OCI-M1 (cell line): ENCODE measurements at places on chromosomes 4 and X.

- DNase-seq: peak; percentile 75
Observed at GRCh38 chrX:109733613-109734083, 591 bp upstream of the ACSL4 start.

DNA sequence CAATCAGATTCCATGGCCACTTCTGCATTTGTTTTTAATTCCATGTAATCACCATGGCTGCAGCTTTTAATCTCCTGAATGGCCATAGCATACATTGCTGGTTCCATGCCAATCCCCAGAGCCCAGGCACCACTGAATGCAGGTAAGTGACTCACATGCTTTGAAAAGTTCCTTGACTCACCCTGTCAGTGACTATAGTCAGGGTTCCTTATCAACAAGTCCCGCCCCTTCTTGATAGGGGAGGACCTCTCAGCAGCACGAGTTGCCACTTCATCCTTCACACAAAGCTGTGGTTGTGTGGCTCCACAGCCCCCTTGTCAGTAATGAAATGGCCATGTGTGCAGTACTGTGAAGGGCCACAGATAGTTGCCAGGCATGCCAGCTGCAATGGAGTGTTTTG lies 516.6 kb downstream of the PPARGC1A start:
- peak; percentile 76 for DNase-seq

DNA sequence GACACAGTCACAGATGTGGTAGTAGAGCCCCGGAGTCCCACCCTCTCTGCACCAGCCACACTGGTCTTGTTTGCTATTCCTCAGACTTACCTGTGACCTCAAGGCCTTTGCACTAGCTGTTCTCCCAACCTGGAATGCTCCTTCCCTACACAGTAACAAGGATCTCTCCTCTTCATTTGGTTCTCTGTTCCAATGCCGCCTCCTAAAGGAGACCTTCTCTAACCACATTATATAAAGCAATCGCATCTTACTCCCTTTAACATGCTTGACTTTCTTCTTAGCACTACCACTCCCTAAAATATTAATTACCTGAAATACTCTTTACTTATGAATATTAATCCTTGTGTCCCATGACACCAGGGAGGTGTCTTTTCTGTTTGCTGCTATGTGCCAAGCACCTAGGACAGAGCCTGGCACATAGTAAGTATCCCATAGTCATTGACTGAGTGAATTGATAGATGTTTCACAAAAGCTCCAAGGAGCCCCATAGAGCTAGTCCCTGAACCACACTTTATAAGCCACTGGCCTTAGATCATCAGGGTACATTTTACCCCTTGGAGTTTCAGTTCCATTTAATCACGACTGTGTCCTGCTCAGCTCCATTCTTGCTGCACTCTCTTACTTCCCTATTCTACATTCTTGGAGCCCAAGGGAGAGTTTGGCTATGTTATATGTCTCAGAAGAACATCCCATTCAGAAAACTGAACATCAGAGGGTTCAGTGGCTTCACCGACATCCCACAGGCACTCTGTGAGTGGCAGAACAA lies 312.7 kb downstream of the RAB28 start:
- DNase-seq: no peak

DNA sequence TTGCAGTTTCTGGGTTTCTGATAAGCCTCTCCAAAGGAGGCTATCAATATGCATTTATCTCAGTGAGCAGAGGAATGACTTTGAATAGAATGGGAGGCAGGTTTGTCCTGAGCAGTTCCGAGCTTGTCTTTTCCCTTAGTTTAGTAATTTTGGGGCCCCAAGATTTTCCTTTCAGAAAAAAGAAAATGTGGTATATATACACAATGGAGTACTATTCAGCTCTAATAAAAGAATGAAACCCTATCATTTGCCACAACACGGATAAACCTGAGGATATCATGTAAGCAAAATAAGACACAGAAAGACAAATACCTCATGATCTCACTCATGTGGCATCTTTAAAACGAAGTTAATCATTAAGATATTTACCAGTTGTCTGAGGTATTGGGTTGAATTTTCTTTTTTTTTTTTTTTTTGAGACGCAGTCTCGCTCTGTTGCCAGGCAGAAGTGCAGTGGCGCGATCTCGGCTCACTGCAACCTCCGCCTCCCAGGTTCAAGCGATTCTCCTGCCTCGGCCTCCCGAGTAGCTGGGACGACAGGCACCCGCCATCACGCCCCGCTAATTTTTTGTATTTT lies 540 bp downstream of the ZNF721 start:
- peak; percentile 19 for DNase-seq

DNA sequence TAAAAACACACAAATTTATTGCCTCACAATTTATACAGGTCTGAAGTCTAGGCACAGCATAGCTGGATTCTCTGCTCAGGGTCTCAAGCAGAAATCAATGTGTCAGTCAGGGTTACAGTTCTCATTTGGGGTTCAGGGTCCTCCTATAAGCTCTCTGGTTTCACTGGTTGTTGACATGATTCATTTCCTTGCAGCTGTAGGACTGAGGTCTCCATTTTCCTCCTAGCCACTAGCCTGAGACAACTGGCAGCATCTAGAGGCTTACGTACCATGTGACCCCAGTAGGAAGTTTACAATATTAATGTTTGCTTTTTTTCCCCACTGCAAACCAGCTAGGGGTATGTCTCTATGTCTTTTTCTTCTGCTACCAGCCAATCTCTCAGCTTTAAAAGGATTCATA lies 102.5 kb downstream of the CPEB2 start:
- no peak for DNase-seq

- DNase-seq: no peak
Observed at GRCh38 chr4:176436293-176436973, 116.7 kb downstream of the SPCS3 start.

DNA sequence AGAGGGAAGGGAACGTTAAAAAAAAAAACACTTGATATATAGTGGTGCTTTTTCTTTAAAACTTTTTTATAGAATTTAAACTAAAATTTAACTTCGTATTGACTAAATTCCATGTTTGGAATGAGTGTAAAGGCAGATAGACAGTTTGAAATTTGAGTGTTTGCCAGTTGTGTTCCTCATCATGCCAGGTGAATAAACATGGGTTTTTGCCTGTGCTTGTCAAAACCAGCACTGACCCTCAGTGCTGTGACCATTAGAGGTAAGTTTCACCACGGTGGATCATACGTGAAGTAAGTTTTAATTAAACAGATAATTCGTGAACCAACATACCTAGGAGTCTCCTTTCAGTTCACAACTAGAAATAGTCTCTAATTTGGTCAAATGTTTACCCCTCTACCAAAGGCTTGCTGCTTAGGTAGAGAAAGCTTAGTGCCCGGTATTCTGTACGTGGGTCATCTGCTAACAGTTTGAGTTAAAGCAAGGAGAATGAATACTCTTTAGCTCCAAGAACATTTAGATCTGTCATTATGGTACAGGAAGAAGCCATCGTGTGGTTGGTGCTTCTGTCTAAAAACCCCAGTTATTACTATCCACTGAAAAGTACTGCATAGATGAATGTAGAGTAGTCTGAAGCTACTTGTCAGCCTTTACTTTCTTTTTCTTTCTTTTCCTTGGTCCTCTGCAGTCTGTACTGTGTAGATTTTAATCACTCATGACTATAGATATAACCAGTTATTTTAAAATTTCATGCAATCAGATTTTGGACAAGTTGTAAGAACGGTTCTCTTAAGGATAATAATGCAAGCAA lies 32.7 kb downstream of the KIAA0232 start:
- no peak for DNase-seq

GRCh38 chr4:181741513-181741912 lies 501.7 kb upstream of the TENM3 start:
- DNase-seq: no peak

- no peak for DNase-seq
Observed at GRCh38 chr4:168386002-168386401, 67.5 kb upstream of the DDX60 start.

GRCh38 chr4:6991771-6992557 lies 51.2 kb upstream of the TADA2B start:
- peak; percentile 22 for DNase-seq

GRCh38 chr4:145019346-145019745 lies 78.7 kb downstream of the ANAPC10 start:
- DNase-seq: no peak

DNA sequence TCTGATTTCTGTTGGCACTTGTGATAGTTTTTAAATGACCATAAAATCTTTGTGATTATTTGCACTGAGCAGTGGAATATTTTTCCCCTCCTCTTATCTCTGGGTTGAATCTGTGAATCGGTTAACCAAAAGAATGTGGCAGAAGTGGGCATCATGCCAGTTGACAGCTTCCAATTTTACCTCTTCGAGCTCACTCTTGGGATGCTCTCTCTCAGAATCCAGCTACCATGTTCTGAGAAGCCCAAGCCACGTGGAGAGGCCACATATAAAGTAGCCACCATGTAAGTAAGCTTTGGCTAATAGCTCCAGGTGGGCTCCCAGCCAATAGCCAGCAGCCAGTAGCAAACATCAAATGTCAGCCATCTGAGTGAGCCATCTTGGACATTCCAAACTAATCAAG lies 12.9 kb upstream of the WDR19 start:
- DNase-seq: peak; percentile 43

GRCh38 chr4:53608649-53609048 lies 17.4 kb upstream of the LNX1 start:
- no peak for DNase-seq

GRCh38 chrX:14084466-14084865 lies 54.8 kb upstream of the GEMIN8 start:
- DNase-seq: no peak

GRCh38 chr4:120354381-120354780 lies 287.7 kb upstream of the MAD2L1 start:
- DNase-seq: no peak

DNA sequence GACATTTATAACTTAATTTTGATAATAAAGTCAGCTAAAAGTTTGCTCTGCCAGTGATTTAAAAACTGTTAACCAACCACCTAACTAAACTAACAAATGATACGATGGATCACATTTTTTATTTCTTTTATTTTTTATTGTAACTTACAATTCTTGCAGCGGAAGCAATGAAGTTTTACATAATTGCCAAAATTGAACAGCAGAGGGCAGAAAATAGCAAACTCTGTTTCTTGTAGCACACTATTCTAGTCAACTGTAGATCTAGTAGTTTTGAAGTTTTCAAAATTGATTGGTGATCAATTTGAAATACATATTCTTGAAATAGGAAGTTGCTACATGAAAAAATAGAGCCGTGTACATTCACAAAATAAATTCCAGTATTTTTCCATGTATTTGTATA lies 2.8 kb upstream of the GRIA2 start:
- DNase-seq: peak; percentile 69

DNA sequence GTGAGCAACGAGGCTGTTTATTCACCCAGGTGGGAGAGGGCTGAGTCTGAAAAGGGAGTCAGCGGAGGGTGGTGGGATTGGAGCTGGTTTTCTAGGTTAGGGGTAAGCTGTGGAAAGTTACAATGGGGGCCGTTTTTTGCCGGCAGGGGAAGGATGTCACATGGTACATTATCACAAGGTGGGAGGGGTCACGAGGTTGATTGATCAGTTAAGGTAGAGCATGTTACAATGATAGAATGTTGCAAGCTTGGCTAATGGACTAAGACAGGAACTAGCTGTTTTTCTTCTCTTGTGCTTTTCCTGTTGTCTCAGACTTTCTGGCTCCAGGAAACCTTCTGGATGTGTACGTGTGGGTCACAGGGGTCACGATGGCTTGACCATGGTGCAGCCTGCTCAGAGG lies 536.3 kb upstream of the HTR2C start:
- peak; percentile 32 for DNase-seq

DNA sequence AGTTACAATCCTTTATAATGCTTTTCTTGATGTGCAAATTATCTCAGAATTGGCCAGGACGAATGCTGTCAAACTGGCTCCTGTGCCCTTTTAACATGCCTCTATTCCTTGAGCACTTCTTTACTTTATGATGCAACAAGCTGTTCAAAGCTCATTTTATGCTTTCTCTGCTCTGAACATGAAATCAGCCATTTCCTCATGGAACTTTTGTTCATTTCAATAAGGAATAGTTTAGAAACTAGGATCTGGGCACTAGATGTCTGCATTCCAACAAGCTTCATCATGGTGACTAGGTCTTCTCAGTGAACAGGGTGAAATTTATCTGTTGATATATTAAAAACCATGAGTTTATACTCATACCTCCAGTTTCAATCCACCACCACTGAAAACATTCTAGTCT lies 87.3 kb upstream of the TEX13A start:
- DNase-seq: no peak

- DNase-seq: no peak
Observed at GRCh38 chr4:24516926-24517325, 67.4 kb downstream of the DHX15 start.

- DNase-seq: peak; percentile 2
Observed at GRCh38 chrX:109487640-109488039, 5.8 kb upstream of the GUCY2F start.

- no peak for DNase-seq
Observed at GRCh38 chr4:112704991-112705845, 68.3 kb downstream of the LARP7 start.

GRCh38 chrX:24018809-24019208 lies 8.2 kb downstream of the KLHL15 start:
- DNase-seq: no peak

- DNase-seq: no peak
Observed at GRCh38 chr4:76214177-76214675, 602 bp upstream of the SCARB2 start.

GRCh38 chr4:139454111-139455045 lies at the start of gene RAB33B:
RAB33B (plus strand) TSS chr4:139454121; CDS start chr4:139454196, 75 bp downstream.
- DNase-seq: peak; percentile 62

GRCh38 chr4:76896614-76897535 lies 1.1 kb downstream of the SOWAHB start:
- no peak for DNase-seq

GRCh38 chrX:7027071-7027470 lies 120.4 kb upstream of the STS start:
- no peak for DNase-seq
